Pons (tissue), 1 donor: ENCODE measurements at places on chromosomes 13 and 19.

- no peak for DNase-seq
Measured at GRCh38 chr19:44525721-44526430, 3.6 kb downstream of the CEACAM20 start.

- DNase-seq = no peak
Measured at GRCh38 chr13:112664501-112665203, 25.2 kb upstream of the ATP11A start.

DNA sequence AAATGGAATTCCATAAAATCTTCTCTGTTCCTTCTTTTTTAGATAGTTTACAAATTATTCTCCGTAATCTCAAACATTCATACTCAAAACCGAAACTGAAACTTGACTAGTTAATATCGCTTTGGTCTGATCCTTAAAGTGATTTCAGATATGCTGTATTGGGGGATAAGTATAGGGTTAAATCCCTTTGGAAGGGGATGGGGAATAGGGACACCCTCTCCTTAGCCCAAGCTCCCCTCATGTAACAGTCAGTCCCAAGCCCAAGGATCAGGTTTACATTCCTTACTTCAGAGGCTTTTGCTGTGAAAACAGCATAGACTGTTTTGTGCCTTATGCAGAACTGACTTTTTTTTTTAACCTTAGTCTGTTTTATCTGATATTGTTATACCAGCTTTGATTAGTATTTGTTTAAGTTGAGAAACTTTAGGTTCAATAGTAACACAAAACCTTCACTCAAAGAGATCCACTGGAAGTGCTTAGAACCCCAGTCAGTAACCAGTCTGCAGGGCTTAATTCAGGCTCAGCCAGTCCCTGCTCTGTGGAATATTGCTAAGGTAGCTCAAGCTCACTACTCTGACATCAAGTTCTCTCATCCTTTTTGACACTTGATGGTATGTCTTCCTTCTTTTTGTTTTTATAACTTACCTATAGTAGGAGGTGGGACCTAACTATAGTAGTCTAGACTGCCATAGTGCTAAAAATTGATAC is 10.5 kb downstream of the CDADC1 start:
- no peak for DNase-seq

GRCh38 chr19:34189199-34189916 is 17.1 kb downstream of the LSM14A start:
- no peak for DNase-seq

DNA sequence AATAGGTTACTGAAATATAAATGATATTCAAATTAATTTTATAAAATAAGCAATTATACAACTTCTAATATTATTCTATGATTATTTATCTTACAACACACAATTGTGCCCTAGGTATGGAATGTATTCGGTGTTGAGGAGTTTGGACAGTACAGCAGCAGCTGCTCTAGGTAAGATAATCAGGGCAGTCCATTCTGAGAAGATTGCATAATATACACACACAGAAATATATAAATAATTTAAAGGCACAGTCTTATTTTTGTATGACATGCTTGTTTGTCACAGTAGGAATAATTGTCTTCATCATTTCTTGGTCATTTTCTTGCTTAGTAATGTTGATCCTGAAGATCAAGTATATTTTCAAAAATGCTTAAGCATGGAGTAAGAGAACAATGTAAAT is 849.4 kb upstream of the MIR17HG start:
- no peak for DNase-seq

- DNase-seq = no peak
Measured at GRCh38 chr13:30088312-30088855, 219.0 kb downstream of the KATNAL1 start.

- no peak for DNase-seq
Measured at GRCh38 chr19:38842439-38843174, 7.2 kb downstream of the HNRNPL start.

DNA sequence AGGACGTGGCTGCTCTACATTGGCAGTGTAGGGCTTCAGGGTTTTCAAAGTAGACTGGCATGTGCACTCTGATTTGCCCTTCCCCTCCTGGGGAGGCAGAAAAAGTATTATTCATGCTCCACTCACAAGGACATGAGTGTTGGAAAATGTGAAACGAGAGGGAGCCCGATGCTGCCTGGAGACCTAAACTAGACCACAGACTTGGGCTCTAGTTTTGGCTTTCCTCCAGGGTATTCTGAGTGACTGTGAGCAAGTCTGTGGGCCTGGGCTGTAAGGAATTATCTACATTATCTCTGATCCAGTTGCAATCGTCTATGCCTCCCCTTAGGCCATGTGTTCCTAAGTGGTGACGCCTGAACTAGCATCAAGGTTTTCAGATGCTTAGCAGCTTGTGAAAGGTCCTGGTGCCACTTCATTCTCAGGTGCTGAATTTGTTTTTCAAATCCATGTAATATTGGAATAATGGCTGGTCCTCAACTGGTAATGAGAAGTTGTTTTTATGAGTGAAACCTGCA is 55.0 kb downstream of the MRPL57 start:
- DNase-seq = no peak

DNA sequence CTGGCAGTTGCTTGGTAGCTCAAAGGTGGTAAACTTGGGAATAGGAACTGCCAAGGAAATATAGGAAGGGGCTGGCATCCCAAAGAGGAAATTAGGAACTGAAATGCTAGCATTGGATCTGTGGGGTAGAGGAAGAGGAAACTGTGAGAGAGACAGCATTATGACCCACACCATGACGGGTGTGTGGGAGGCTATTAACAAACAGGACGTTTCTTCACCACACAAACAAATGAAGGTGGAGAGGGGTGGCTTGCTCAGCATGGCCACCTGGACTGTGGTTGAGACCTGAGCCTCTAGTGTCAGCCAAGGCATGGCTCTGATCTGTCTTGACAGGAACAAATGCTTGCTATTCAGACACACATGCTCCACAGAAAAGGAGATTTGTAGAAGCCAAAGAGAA is 178.2 kb downstream of the B3GLCT start:
- DNase-seq = no peak

GRCh38 chr13:44622708-44623107 is 46.6 kb upstream of the TSC22D1 start:
- no peak for DNase-seq

- peak; percentile 83 for DNase-seq
Measured at GRCh38 chr19:2049741-2050348, 1.2 kb downstream of the MKNK2 start.

DNA sequence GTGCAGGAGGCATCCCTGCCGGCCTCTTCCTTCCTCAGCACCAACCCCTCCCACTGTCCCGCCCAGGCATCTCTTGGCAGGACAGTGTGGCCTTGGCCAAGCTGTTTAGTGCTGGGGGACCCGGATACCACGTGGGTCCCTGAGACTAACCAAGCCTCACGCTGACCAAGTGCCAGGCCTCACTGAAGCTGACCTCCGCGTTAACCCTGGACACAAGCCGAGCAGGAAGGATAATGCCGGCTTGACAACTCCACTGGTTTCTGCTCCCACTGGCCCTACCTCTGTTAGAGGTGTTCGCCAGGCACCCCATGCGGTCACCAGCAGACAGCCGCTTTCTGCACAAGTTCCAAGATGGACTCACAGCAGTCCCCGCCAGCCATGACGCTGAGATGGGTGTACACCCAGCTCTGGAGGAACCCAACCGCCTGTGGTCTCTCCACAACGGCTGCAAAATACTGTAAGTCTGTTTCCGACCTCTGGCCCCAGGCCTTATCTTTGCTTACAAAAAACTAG is 12.4 kb downstream of the GRTP1 start:
- no peak for DNase-seq

DNA sequence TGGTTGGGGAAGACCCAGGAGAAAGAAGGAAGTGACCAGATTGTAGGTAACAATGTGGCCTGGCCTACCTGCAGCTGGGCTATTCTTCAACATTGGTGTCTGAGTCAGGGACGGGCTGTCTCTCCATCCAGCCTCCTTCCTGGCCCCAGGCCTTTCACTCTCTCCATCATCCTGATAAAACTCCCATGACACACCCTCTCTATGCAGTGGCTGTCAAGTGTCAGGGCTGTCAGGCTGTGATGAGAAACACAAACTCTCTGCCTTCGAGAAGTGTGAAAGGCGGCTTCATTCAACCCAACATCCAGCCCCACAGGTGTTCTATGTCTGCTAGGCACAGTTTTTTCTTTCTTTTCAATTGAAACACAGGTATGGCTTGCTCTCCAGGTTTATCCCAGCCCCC is 153.3 kb upstream of the VSTM2B start:
- DNase-seq = no peak

- peak; percentile 61 for DNase-seq
Measured at GRCh38 chr13:91154558-91155353, 192.7 kb upstream of the MIR17HG start.

- no peak for DNase-seq
Measured at GRCh38 chr19:21749090-21749489, 18.3 kb downstream of the ZNF100 start.

DNA sequence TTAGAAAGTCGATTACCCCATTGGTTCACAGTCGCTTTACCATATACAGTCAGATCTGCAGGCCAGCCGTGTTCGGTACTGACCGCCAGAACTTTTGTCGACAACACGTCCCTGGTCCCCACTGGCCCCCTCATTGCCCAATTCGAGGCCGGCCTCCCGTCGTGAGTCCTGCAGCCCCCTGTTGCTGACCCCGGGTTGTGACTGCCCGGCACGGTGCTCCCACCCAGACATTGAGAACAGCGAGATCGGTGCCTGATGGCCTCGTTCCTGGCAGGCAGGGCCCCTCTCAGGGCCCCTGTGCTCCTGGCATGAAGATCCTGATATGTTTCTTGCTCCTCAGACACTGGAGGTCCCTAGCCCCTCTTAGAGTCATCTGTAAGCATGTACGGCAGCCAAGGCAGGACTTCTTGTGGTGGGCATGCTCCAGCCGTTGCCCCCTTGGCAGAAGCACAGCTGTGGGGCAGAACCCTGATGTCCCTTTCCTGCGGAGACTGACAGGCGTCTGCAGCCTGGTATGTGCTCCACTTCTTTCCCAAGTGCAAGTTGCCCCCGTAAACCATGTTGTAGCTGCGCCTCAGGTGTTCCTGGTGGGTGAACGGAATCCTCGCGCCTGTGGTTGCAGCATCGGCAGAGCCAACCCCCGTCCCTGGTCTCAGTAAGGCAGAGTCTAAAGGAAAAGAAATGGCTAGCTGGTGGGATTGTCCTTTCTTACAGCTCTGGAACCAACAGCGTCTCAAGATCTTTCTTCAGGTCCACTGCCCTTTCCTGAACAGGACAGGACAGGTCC is 123.2 kb upstream of the SPACA7 start:
- no peak for DNase-seq
